NCI-H1417 (cell line): ENCODE measurements at places on chromosomes 7 and 10.

GRCh38 chr10:4028027-4028471 lies 243.0 kb upstream of the KLF6 start:
- DNase-seq: no peak

DNA sequence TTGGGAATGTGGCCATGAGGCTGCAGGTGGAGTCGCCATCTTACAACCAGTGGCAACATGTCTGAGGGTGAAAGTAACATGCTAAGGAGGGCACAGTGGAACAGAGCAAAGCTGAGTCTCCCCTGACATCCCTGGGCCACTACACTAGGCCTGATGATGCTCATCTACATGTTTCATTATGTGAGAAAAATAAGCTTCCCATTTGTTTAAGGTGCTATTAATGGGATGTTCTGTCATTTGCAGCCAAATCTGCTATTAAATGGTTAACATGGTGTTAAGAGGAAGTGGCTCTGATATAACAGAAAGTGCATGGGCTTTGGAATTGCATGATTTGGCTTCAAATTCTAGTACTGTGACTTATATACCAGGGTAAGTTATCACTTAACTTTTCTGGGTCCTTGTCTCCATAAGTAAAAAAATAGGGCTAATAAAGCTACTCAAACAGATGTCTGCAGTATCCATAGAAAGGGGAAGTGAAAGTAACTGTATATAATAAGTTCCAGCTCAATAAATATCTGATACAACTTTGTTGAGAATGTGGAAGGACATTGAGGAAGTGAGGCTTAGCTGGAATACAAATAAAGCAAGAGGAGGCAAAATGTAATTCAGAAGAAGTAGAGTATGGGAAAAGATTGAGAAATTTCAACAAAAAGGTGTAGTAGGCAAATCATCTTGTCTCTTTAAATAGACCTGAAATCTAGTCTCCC lies 158.9 kb downstream of the RTKN2 start:
- no peak for DNase-seq

DNA sequence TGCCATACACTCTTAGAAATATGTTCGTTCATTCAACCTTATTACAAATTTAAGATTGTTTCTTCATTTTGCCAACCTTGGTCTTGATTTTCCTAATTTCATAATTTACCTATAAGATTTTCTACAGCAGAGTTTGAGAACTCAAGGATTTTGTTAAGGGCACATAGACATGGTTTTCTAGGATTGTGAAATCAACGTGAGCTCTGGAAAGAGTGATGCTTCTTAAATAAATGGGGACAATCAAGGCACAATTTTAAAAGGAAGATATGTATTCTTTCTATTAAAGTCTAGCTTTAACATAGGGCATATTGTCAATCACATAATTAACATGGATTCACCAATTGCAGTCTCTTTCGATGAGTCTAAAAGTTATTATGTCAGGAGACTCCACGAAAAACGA lies 174.2 kb upstream of the PHF14 start:
- DNase-seq: no peak

DNA sequence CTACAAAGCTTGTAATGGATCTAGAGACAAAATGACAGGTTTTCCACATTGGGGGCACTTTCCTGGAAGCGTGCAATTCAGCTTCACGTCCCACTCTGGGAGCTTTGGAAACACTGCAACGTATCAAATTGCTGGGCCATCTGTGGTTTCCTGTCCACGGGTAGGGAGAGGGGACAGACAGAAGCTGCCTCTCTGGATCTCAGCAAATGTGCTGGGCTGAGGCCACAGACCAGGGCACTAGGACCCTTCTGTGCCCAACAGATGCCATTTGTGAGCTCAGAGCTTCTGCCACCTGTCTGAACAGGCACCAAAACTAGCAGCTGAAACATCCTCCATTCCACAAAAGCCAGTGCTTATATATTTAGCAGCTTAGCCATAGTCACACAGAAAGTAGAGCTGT lies 40.9 kb upstream of the FRMD4A start:
- no peak for DNase-seq

- DNase-seq: peak; percentile 65
These were observed 91.8 kb downstream of the BAMBI start for GRCh38 chr10:28769091-28769604.

DNA sequence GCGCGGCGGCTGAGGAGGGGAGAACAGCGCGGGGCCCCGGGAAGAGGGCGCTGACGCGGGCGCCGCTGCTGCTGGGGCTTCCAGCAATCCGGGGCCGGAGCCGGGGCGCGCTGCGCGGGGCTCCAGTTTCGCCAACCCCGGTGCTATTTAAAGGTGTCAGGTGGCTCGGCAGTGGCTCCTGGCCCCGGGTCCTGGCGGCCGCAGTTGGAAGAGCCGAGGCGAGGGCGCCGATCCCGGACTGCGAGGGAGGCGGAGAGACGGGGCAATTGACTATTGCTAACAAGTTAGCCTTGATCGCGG lies 347 bp downstream of the LBX1 start:
- DNase-seq: no peak

GRCh38 chr10:7283246-7283645 lies 127.6 kb downstream of the SFMBT2 start:
- no peak for DNase-seq
